ENCODE measurements at places on chromosomes 6 and 20.

DNA sequence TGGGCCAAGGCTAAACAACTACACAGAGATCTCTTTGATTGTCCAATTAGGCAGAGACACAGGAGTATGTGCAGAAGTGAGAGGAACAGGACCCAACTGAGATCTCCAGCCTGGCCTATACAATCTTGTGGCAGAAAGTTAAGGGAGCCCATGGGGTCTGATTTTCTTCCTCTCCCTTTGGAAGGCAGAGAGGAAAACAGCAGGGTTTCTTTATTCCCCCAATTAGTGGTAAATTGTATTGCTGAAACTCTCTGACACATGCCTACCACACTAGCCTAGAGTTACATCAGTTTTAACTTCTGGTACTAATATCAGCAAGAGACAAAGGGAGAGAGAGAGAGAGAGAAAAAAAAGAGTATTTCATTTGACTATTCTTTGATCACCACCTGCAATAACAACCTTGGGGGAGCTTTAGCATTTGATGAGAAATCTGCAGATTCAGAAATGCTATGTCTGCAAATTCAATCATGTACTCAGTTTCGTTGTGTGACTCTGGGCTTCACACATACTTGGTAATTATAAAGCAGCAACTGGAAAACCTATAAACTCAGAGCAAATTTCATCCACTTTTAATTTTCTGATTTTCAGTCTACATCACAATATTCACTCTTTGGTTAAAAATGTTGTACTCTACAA lies 260.3 kb upstream of the SPTLC3 start:
- no peak for DNase-seq

DNA sequence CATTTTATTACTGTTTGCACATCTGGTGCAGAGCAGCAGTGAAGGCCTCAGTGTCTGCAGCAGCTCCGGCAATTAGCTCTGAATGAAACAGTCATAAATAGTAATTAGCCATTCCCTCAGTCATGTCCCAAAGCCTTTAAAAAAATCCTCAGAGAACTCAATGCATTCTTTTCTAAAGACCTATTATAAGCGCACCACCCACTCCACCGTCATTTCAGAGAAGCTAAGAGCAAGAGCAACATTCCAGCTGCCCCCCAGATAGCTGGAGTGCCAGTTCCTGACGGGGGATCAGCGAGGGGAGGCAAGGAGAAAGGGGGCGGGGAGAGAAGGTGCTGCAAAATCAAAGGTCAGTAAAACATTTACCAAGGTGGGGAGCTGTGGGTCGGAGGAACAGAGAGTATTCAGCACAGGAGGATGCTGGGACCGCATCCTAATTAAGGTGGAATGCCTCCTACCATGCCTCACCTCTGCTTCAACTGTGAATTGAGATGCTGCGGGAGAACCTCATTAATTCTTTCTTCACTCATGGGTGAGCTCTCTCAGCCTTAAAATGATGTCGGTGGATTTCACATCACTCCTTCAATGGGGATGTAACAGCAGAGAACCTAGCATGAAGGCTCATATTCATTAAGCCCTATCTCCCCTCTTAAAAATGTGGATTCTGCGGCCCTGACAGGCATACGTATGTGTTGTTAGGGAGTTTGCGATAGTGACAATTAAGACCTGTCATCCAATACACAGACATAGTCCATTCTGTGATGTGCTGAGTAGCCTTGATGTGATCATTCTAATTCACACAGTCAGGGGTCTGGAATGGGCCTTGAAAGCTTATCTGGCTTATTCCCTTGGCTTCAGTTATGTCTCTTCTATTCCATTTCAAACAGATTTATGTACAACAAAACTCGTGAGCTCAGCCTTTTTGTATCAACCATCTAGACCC lies 469.5 kb upstream of the NRSN1 start:
- DNase-seq: no peak

- DNase-seq: no peak
Measured at GRCh38 chr20:11676630-11677287, 240.9 kb upstream of the BTBD3 start.

- no peak for DNase-seq
Measured at GRCh38 chr6:18985061-18985460, 597.9 kb downstream of the RNF144B start.

DNA sequence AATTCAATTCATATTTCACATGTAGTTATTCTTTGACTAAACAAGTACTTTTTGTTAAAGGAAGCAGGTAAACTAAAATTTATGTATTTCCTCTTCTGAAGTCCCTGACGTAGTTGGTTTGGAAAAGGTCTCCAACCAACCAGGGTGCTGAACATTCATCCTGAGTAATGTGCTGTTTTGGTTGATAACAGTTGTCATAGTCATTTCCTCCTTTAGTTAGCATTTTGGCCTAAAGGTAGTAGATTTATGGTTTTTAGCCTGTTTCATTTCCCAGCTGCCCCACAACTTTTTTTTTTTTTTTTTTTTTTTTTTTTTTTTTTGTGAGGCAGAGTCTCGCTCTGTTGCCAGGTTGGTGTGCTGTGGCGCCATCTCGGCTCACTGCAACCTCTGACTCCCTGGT lies 382.8 kb upstream of the FLRT3 start:
- no peak for DNase-seq

DNA sequence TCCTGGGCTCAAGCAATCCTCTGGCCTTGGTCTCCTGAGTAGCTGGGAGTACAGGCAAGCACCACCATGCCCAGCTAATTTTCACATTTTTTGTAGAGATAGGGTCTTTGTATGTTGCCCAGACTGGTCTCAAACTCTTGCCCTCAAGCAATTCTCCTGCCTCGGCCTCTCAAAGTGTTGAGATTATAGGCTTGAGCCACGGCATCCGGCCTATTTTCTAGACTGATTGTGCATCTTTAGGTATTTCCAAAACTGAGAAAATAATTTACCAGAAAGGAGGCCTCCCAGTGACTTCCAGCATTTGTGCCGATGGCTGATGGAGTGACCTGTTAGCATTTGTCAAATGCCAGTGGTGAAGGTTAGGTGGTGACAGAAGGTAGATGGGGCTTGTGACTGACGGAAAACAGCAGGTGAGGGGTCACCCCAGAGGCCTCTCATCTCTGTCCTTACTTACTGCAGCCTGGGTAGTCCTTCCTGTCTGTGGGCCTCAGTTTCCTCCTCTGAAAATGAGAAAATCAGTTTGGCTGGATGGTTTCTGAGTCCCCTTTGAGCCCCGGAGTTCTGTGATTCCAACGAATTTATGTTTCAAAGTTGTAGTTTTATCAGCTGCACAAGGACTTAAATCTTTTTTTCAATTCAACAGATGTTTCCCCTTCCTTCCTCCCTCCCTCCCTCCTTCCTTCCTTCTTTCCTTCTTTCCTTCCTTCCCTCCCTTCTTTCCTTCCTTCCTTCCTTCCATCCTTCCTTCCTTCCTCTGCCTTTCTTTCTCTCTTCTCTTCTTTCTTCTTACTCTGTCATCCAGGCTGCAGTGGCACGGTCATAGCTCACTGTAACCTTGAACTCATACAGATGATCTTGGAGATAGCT lies 53.5 kb downstream of the TGM2 start:
- DNase-seq: no peak

DNA sequence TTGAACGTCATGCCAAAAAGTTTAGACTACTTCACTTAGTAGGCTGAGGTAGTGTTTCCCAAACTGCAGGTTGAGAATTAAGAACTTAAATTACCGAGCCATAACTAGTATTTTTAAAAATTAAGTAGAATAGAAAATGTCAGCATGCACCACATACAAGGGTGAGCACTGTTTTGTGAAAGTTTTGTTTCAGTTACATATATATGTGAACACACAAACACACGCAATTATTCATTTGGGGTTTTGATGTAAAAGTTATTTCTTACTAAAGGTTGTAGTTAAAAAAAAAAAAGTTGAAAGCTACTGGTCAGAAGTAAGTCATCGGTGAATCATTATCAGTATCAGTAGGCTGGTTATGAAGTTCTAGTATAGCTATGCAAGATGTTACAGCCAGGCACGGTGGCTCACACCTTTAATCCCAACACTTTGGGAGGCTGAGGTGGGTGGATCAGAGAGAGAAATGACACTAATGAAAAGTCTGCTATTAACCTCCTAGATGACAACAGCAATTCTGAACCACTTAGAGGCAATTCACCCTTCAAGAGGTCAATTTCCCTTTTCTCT lies 24.1 kb downstream of the FASTKD5 start:
- no peak for DNase-seq

- no peak for DNase-seq
Measured at GRCh38 chr6:93317592-93317991, 101.8 kb downstream of the EPHA7 start.

DNA sequence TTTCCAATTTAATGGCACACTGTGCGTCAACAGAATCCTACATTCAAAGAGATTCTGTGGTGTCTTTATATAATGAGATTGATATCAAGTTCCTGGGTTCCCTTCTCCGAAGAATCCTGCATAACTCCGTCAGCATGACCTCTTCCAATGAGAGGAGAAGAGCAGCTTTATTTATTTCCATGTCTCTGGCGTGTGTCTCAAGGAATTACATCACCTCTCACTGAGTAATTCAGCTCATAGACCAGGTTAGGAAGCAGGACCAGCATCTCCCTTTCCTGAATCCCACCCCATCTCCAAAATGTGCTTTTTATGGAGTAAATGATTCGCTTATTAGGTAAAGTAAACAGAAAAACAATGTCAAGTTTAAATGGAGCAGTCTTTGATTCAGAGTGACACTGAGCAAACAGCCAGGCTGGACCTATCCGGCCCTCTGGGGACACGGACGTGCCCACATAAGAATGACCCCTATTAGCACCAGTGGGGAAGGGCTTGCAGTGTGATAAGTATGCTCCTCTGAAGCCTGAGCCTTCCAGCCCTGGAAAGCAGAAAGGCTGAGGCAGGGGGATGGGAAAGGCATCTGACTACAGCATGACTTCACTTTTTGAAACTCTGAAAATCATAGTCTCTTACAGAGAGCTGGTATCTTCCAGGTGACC lies 165.2 kb downstream of the CLIC5 start:
- DNase-seq: no peak

DNA sequence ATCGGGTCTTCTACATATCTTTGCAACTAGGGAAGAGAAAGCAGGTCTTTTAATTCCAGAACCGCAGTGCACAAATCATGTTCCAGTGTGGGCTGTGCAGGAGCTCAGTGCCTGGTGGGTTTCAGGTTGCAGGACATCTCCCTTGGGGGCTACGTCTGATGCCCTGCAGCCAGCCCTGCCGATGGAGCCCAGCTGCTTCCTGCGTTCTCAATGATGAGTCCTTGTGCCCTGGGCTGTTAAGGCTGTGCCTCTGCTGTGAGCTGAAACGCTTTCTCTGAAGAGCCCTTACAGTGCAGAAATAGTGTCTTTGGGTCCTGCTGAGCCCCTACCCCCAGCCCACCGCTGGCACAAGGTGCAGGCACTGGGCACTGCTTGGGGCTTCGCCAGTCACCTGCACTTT lies 192.9 kb downstream of the SYNDIG1 start:
- no peak for DNase-seq

DNA sequence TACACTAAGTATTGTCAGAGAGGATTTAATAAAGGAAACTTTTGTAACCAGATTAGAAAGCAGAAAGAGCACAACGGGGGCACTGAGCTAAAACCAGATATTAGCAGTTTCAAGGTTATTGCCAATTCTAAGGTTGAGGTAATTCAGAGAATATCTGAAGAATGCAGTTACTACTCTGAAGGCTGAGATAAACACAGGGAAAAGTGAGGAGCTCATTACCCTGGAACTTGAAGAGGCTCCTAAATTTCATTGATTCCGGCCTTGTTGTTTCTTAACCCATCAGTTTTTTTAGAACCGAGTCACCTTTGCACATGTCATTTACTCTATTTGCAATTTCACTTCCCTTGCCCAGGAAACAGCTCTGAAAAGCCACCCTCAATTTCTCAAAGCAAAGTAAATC lies 72.4 kb upstream of the BTBD3 start:
- DNase-seq: no peak

DNA sequence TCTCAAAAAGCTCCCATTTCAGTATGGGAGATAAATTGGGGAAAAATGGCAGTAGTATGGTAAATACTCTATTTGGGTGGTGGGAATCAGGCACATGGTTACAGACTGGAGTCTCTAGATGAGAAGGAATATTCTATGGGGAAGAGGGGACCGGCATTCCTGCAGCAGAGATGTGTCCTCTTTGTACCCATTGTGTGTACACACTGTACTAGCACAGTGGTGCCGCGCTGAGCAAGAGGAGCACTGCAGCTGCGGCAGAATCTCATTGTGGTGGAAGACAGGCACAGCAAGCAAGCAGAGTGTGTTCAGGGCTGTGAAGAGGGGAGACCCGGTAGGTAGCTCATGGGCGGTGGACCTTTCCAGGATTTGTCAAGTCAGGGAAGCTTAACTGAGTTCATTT lies 13.0 kb downstream of the AFDN start:
- DNase-seq: no peak
